Stimulated activated CD4-positive, alpha-beta T cell treated with anti-CD3 and anti-CD28 coated beads, Interleukin-1b, Interleukin-23, amount 100 ng/mL, for 4 hours (primary cell): ENCODE measurements at places on chromosomes 16 and 17.
A peak's percentile ranks its signal among the peaks of the same experiment; 100 is the strongest.

GRCh38 chr17:78785663-78786057 lies 3.6 kb upstream of the CYTH1 start:
- no peak for DNase-seq

- no peak for DNase-seq
Observed at GRCh38 chr17:82217530-82218204, 5.0 kb upstream of the CCDC57 start.

DNA sequence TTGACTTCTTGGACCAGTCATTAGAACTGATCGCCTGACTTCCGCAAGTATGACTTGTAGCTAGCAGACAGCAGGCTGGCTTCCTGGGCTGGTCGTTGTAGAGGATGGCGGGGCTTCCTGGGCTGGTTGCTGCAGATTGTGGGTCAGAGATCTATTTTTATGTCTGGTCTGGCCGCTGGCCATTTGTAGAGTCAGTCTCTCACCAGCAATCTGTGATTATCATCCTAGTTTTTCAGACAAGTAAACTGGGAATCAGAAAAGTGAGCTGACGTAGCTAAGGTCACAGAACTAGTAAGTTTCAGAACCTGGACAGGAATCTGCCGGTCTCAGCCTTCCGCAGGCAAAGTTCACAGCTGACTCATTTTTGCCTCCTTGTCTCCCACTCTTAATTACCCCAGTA lies 19.1 kb downstream of the GPR142 start:
- DNase-seq = no peak

DNA sequence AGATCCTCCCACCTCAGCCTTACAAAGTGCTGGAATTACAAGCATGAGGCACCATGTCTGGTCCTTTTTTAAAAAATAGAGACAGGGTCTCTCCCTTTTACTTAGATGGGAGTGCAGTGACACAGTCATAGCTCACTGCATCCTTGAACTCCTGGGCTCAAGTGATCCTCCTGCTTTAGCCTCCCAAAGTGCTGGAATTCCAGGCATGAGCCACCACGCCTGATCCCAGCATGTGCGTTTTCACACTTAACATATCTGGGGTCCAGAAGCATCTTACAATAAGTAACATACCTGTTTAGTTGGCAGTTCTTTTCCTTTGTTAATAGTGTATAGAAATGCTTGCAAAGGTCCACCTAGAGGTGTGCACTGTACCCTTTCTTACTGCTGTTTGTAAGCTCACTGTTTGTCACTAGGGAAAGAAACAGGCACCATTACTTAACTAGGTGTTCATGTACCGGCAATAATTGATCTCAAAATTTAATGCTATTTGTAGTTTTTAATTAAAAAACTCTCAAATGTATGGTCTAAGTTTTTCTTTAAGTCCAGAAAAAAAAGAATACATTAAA lies 221.7 kb downstream of the RPTOR start:
- DNase-seq = no peak

DNA sequence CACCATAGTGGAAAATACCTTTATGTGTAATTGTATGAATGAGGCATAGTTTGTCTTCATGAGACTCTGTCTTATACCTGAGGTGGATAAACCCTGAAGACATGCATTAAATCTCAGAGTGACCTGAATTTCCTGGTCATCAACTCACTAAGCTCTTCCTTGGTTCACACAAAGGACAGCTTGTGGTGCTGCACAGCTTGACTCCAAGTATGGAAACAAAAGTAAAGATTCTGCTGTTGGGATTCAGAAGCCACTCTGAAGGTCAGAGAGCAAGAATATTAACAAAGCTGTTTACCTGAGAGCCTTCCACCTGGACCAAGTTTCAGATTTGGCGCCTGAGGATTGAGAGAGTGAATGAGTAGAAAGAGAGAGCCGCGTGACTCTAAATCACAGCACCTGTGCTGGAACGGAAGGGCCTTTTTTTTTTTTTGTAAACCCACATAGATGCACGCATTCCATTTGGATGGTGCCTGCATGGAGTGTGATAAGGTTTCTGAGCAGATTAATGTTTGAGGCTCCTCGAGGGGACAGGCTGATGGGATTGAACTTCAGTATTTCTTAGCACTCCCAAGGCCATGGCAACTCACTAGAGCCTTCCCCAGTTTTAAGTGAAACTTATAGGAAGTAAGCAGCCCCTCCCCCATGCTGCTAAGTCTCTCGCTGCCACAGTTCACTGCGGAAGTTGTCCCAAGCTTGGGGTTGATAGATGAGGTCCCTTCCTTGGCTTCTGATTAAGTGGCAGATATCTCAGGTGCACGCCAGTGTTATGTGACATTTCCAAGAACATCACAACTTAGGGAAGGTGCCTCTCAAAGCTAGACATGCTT lies 28.7 kb downstream of the CALB2 start:
- DNase-seq = no peak

DNA sequence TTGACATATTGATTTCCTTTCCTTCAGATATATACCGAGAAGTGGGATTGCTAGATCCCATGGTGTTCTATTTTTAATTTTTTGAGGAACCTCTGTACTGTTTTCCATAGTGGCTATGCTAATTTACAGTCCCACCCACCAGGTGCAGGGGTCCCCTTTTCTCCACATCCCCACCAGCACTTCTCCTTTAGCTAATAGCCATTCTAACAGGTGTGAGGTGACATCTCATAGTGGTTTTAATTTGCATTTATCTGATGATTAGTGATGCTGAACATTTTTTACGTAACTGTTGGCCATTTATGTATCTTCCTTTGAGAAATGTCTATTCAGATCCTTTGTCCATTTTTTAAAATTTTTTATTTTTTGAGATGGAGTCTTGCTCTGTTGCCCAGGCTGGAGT lies 93.9 kb downstream of the SDR42E1 start:
- no peak for DNase-seq

DNA sequence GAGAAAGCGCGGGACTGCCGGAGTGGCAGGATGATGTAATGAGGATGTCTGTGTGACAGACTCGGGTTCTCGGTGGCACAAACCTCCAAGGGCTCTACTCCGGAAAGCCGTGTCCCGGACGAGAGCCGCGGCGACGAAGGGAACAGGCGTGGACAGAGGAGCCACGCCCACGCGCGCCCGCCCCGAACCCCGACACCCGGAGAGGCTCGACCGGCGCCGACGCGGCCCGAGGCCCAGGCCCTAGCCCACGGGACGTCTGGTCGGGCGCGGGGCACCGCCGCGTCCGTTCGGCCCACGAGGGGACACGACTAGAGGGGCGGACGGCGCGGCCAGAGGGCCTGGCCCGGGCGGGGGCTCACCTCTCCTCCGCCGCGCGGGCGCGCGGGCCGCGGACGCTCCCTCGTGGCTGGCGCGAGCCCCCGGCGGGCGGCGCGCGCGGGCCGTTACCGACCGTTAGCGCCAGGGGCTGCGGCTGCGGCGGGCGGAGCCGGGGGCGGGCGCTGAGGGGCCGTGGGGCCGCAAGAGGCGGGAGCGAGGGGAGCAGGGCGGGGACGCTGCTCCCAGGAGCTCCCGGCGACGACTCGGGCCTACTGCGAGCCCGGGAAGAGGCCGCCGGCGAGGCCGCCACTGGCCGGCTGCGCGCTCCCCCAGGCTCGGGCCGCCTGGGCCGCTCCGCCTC lies 2.1 kb upstream of the IRX5 start:
- no peak for DNase-seq

GRCh38 chr17:43755389-43755875 lies 3.2 kb downstream of the SOST start:
- DNase-seq = no peak

- DNase-seq = no peak
Observed at GRCh38 chr17:27947005-27947406, 53.8 kb upstream of the LYRM9 start.

DNA sequence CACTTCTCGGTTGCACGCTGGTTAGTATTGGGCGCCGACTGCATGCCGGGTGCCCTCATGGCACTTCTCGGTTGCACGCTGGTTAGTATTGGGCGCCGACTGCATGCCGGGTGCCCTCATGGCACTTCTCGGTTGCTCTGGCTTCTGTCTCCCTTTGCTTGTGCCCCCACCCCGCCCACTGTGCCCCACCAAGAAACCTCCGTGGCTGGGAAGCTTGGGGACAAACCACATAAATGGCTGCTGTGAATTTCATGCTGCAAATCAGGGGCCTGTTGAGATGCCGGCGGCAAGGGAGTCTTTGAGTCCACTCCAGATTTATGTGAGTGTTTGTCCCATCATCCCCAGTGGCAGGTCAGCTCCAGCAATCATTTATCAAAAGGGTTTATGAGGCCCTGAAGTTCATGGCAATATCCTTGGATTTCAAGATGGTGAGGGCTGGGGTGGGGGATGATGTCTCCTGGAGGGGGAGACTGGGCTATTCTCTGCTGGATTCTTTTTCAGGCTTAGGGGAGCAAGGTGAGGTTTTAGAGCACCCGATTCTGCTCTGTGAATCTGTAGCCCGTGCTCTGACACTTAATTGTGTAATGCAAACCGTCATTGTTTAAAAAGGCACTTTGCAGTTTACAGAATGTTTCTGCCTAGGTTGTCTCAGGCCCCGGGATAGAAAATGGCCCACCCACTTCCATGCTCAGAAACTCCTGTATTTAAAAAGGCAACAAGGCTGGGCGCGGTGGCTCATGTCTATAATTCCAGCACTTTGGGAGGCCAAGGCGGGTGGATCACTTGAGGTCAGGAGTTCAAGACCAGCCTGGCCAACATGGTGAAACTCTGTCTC lies 51.2 kb upstream of the CIBAR2 start:
- DNase-seq = no peak

GRCh38 chr17:76687298-76688164 lies 23.2 kb downstream of the MXRA7 start:
- DNase-seq = no peak

- no peak for DNase-seq
Observed at GRCh38 chr16:55495616-55496289, 13.1 kb upstream of the LPCAT2 start.

- no peak for DNase-seq
Observed at GRCh38 chr17:30832438-30833124, 815 bp downstream of the ATAD5 start.

DNA sequence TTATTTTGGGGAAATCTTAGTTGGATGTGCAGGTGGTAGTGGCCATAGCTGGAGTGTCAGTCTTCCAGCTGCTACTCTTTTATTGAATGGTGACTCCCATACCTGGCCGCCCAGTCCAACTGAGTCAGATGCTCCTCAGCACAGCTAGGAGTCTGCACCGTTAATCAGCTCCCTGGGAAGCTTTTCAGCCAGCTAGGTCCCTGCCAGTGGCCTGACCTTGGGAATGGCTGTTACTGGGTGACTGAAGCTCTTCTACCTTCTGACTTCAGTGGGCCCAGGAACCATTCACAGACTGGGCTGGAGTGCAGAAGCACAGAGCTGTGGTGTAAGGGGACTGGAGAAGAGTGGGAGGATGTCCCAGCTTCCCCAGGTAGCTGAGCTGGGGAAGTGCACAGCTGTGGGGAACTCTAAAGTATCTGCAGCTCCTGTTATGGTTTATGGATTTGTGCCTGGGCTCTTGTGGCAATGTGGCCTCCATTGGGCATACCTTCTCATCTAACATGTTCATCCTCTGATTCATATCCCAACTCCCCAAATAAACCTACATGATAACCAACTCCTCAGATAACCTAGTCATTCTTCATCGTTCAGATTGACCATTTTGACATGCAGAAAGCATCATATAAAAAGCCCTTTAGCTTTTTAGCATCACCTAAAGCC lies 14.0 kb downstream of the ALKBH5 start:
- DNase-seq = no peak

DNA sequence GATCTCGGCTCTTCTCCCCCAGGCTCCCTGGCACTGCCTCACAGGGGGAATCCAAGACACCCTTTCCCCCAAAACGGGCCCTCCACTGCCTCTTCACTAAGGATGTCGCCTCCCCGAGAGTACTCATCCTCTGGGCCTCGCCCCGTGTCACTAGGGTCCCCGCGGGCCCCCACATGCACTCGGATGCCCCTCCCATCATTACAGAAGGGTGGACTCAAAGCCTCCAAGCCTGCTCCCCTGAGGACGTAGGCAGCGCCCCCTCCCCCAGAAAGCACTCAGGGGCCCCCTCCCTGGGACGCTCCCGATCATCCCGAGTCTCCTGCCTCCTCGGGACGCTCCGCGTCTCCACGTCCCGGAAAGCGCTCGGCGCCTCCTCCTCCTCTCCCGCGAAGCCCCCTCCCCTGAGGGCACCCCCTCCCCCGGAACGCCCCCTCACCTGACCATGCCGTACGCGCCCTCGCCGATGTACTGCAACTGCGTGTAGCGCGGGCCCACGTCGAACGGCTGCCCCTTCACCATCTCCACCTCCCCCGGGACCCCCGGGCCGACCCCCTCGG lies 338 bp downstream of the MAPK3 start:
- DNase-seq = peak; percentile 9

- DNase-seq = no peak
Observed at GRCh38 chr16:19997734-19998133, 76.0 kb downstream of the GPR139 start.

DNA sequence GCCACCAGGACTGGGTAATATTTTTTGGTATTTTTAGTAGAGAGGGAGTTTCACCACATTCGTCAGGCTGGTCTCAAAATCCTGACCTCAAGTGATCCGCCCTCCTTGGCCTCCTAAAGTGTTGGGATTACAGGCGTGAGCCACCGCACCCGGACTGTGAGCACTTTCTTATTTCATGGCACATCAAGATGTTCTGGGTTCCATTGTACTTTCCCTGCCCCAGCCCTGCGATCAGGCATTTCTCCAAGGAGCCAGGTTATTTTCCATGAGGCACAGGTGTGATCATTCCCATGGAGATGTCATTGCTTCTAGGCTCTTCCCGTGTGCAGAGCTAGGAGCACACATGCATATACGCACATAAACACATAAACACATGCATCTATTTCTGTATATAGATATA lies 2.6 kb upstream of the ANKRD40CL start:
- no peak for DNase-seq

DNA sequence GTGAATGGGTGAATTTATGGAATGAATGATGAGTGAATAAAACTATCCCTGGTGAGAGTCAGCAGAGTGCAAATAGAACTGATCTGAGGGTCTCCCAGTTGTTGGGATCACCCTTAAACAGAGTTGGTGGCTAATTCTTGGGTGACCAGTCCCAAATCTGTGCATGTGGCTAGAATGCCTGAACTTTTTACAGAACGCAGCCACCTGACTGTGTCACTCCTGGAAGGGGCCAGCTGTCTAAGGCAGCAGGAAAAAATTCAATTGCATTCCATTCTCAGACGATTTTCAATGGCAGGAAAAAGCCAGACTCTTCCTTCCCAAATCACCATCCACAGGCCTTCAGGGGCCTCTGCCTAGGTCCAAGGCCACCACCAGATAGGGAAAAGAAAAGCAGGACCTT lies 43.5 kb downstream of the BEAN1 start:
- DNase-seq = no peak

GRCh38 chr17:33459078-33459940 lies 166.2 kb upstream of the ASIC2 start:
- DNase-seq = no peak
